ENCODE measurements at places on chromosomes 6 and 20. TPM values are rescaled to one million over a fixed set of nuclear protein-coding genes. Genes with fewer than 3 reads are reported as not detected.

Gene C6orf141
- not detected for total RNA-seq

Gene NCOA6
- total RNA-seq: 20.7 TPM

Gene SLC16A10
- total RNA-seq: 6.5 TPM

Gene C20orf96
- 6.6 TPM for total RNA-seq

Gene LRFN2
- total RNA-seq: not detected

Gene ABHD12
- total RNA-seq: 26.0 TPM

Gene BTBD9
- 20.0 TPM for total RNA-seq

Gene LPA
- 0.20 TPM for total RNA-seq

Gene SNX21
- 45.6 TPM for total RNA-seq

Gene MCHR2
- total RNA-seq: not detected

Gene RHAG
- 2.6 TPM for total RNA-seq

Gene RRAGD
- total RNA-seq: 138 TPM

Gene CBLN4
- total RNA-seq: not detected

Gene WFDC13
- not detected for total RNA-seq

Gene ZSWIM3
- total RNA-seq: 2.6 TPM

DNA sequence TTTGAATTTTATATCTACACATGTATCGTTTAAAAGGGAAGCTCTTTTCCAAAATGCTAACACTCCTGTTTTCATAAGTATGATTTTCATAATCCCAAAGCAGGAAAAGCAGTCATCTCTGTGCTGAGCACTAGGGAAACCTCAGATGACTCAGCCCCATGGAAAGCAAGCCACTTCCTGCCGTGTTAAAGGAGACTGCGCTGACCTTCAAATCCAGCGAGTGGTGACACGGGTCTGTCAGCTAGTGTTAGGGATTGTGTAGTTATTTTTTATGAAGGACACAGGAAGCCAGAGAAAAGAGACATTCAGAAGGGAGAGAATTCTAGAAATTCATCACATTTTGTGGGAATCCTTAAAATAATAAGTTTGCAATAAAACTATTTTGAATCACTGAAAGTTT is 57.0 kb upstream of the CD93 start:
- H3K4me1 ChIP-seq: peaks cover 39% of the 10 kb centered on the region
- H3K27me3 ChIP-seq: no peaks in the 10 kb centered on the region
- no peaks in the 10 kb centered on the region for H3K36me3 ChIP-seq
- DNase-seq: peak; percentile 78

- H3K36me3 ChIP-seq: no peaks in the 10 kb centered on the region
- no peak for DNase-seq
- H3K4me1 ChIP-seq: no peaks in the 10 kb centered on the region
- H3K4me3 ChIP-seq: no peak overlapping the region
Measured at GRCh38 chr6:34052918-34053608, 92.8 kb downstream of the GRM4 start.

DNA sequence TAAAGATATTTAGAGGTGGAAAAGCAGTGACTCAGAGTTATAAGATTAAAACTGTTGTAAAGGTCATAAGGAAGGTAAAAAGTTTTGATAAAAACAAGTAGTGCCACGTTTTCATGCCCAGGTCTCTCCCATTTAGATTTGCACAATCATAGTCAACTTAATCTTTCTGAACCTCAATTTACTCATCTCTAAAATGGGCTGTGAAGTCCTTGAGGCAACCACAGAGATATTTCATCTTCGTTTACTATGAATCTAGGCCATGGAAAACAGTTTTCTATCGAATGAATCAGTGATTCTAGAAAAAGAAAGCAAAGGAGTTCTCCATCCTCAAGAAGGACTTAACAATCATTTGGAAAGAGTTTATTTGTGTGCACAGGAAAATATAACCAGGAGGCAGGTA is 190.2 kb downstream of the EDN1 start:
- DNase-seq: no peak
- H3K36me3 ChIP-seq: no peaks in the 10 kb centered on the region
- no peaks in the 10 kb centered on the region for H3K4me1 ChIP-seq
- no peak overlapping the region for H3K27ac ChIP-seq

DNA sequence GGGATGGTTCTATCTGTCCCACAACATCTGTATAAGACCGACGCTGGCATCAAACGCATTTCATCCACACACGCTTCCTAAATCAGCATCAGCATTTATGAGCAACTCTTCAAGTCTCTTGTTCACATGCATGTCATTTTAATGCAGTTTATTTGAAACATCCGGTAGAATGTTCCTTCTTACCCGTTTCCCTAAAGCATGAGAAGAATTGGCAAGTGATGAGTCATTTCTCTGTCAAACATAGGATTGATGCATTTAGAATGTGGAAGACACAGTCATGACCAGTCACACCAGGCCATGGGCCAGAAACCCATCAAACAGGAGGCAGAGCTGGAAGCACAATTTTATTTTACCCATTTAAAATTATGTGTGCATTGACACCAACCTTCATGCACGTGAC is 122.8 kb downstream of the UST start:
- no peaks in the 10 kb centered on the region for H3K36me3 ChIP-seq
- no peak overlapping the region for H3K27ac ChIP-seq
- H3K27me3 ChIP-seq: no peaks in the 10 kb centered on the region
- H3K4me3 ChIP-seq: no peak overlapping the region

GRCh38 chr6:22550971-22551670 is 18.2 kb upstream of the HDGFL1 start:
- no peaks in the 10 kb centered on the region for H3K27me3 ChIP-seq
- DNase-seq: no peak
- no peaks in the 10 kb centered on the region for H3K36me3 ChIP-seq
- H3K4me3 ChIP-seq: no peak overlapping the region

DNA sequence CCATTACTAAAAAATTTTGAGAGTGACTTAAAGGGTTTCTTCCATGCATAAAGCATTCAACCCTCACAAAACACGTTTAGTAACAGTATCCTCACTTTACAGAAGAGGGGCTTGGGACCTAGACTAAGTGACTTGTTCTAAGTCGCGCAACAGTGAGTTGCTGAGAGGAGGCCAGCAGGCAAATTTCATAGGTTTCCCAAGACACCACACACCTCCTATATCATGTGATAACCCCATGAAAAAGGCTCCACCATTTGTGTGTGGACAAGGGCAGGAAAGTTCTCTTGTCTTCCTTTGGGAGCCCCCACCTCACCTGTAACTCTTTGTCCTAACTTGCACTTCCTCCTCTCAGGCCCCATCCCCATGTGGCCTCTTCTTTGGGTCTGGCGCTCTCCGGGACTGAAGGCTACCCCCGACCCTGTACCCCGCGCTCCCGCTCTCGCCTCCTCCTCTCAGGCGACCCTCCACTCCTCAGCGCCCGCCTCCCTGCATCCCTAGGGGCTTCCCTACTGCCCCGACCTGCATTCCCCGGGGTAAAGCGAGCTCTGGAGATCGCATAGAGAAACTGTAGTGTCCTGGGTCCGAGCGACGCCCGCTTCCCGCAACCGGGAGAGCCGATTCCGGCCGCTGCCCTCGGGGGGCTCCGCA is 392 bp downstream of the PSMB8 start:
- H3K27ac ChIP-seq: peak overlapping the region; percentile 94
- H3K36me3 ChIP-seq: peaks cover 65% of the 10 kb centered on the region
- peaks cover 47% of the 10 kb centered on the region for H3K4me1 ChIP-seq
- peak; percentile 11 for DNase-seq

- no peaks in the 10 kb centered on the region for H3K36me3 ChIP-seq
- H3K4me1 ChIP-seq: no peaks in the 10 kb centered on the region
- H3K4me3 ChIP-seq: no peak overlapping the region
Measured at GRCh38 chr20:29740601-29740950, 1516.9 kb upstream of the DEFB115 start.

DNA sequence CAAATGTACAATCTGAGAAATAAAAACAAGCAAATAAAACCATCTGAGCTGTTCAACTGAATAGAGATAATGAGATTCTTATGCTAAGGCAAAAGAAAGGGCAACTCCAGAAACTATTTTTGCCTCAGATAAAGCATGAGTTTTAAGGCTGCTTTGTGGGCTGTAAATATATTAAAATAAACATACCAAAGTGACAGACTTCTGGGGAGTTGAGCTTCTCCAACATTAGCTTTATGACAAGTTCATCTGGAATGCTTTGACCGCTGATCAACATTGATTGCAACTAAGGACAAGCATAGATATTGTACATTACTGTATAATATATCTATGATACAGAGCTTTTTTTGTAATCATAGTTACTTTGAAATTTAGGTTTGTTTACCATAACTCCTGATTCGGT is 19.3 kb downstream of the AK9 start:
- no peak overlapping the region for H3K27ac ChIP-seq
- no peaks in the 10 kb centered on the region for H3K27me3 ChIP-seq
- H3K4me1 ChIP-seq: no peaks in the 10 kb centered on the region
- no peak for DNase-seq
- no peaks in the 10 kb centered on the region for H3K36me3 ChIP-seq

DNA sequence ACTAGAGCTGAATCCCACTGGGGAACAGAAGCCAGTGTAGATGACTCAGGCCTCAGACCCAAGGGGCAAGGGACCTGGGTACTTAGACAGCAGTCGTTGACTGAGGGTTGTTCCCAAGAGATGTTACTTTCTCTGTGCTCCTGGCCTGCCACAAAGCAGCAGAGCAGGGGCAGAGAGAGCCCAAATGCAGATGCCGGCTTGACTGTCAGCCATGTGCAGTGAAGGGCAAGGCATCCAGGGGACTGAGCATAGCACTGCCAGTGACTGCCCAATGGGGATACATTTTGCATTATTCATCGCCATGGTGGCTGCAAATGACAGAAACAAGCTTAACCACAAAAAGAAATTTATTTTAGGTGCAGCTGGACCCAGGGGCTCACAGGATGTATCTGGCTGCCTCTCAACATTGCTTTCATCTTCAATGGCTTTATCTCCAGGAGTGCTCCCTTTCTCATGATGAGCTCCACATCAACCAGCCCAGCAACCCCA is 7.6 kb upstream of the TP53RK start:
- no peak overlapping the region for H3K27ac ChIP-seq
- H3K27me3 ChIP-seq: peaks cover 2% of the 10 kb centered on the region
- DNase-seq: no peak
- H3K4me3 ChIP-seq: no peak overlapping the region
- no peaks in the 10 kb centered on the region for H3K36me3 ChIP-seq

GRCh38 chr6:130822736-130823135 is 4.5 kb upstream of the SMLR1 start:
- no peak for DNase-seq
- no peaks in the 10 kb centered on the region for H3K27me3 ChIP-seq
- H3K27ac ChIP-seq: no peak overlapping the region
- no peaks in the 10 kb centered on the region for H3K36me3 ChIP-seq
- no peaks in the 10 kb centered on the region for H3K4me1 ChIP-seq

DNA sequence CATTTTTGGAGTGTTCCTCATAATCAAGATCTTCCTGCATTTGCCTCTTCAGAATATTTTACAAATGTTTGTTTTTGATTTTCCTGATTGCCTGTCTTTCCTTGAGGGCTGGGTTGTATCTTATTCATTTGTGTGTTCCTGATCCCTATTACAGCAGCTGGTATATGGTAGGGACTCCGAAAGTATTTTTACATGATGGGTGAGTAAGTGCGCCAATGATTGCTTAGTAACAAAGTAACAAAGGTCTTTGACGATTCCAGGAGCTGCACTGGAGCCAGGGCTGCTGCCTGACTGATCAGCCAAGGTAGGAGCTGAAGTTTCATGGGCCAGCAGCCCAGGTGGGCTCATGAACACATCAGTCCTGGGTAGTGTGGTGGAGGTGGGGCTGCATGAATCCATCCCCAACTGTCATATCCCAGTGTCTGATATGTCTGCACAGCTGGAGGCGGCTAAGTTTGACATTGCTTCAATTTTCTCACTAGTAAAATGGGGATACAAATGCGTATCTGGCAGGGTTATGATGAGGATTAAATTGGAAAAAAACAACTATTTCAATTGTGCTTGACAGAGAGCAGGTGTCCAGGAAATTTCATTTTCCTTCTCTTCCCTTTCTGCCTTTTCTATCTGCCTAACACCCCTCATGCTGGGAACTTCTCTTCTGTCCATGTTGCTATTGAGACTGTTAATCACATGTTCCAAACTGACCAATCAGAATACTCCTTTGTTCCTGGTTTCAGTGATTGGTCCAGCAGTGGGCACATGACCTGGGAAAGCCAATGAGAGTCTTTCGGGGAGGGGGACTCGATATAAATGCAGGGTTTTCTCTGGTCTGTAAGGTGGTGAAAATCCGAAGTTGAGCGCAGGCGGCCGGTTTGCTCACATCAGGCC is 90.7 kb downstream of the CDH26 start:
- H3K36me3 ChIP-seq: no peaks in the 10 kb centered on the region
- no peak overlapping the region for H3K27ac ChIP-seq
- DNase-seq: no peak

- no peaks in the 10 kb centered on the region for H3K4me1 ChIP-seq
- H3K4me3 ChIP-seq: peak overlapping the region; percentile 37
- no peaks in the 10 kb centered on the region for H3K36me3 ChIP-seq
- no peak for DNase-seq
- H3K27ac ChIP-seq: no peak overlapping the region
Measured at GRCh38 chr6:30450909-30451841, 38.1 kb upstream of the HLA-E start.

DNA sequence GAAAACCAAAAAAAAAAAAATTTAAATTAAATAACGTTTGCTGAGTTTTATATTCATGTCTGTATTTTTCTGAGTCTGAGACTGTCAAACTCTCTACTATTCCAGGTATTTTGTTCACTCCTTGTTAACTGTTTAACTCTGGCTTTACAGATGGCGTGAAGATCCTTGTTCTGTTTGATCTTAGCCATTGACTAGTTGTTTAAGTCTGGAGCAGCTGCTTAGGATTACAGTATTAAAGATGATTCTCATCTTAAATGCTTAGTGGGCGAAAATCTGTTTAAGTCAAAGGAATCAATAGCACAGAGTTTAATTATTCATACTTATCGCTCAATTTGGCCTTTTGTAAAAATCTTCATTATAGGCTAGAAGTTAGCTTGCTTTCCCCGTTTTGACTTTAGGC is 2.4 kb downstream of the PHACTR2 start:
- peak overlapping the region; percentile 94 for H3K27ac ChIP-seq
- peaks cover 46% of the 10 kb centered on the region for H3K4me1 ChIP-seq
- H3K27me3 ChIP-seq: no peaks in the 10 kb centered on the region
- DNase-seq: no peak
